Dermis blood vessel endothelial cell (primary cell): ENCODE measurements at places on chromosomes 13 and 19.

DNA sequence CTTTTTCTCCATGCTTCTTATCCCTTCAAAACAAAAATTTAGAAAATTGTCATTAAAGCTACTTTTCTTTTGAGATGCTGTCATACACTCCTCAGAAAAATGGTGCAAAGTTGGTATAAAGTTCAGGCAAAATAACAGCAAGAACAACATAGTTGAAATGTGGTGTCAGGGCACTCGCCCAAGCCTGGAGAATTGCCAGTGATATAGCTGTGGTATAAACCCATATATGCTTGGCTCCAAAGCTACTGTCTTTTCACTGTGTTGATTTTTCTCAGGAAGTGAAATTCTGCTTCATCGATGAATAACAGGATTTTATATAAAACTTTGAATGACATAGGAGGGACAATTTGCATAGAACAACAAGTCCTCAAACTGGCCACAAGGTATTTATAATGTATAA lies 2532.9 kb downstream of the PCDH9 start:
- DNase-seq: peak; percentile 2

DNA sequence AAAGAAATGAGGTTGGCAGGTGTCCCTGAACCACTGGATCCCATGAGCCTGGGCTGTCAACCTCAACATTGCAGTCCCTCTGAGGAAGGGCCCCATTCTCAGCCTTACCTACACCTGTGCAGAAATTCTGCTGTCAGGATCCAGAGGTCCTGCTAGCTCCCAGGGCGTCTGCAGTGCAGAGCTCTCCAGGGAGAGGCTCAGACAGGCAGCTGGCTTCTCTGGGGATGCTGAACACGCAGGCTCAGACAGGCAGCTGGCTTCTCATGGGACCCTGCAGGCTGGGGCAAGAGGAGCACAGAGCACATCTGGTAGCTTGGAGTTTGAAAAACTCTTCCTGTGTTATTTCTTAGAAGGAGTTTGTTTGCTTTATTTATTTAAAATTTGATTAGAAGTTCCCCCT lies 50.9 kb downstream of the TMEM255B start:
- DNase-seq: no peak

DNA sequence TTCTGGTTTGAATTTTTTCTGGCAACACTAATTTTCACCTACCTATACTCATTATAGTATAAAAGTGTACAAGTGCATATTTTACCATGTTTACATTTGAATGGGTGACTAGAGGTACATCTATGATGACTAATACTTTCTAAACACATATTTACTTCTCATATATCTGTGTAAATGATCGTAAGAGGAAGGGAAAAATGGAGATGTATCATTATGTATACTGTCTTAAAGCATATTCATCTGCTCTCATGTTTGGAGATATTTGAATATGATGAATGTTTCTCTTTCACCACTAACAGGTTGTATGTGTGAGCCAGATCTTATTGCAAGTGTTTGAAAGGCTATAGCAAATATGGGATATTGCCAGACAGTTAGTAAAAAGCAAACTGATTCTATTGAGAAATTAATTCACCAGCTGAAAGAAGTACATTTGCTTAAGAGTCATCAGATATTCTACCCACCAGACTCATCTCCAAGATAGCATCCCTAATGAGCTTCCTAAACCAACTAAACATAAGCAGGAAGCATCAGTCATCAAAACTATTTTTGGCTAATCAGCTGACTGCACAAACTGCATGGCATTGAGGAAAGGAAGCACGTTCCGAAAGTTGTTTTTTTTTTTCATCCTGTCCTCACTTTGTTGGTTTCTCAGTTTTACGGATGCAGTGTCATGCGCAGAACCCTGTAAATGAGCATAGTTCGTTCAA lies 738.2 kb downstream of the GPC5 start:
- peak; percentile 19 for DNase-seq

GRCh38 chr19:33263325-33264023 lies 37.8 kb upstream of the SLC7A10 start:
- no peak for DNase-seq

GRCh38 chr13:38002606-38003005 lies 133.0 kb upstream of the TRPC4 start:
- no peak for DNase-seq

- DNase-seq: no peak
These were observed 1628.2 kb upstream of the SLC10A2 start for GRCh38 chr13:104694397-104694796.

DNA sequence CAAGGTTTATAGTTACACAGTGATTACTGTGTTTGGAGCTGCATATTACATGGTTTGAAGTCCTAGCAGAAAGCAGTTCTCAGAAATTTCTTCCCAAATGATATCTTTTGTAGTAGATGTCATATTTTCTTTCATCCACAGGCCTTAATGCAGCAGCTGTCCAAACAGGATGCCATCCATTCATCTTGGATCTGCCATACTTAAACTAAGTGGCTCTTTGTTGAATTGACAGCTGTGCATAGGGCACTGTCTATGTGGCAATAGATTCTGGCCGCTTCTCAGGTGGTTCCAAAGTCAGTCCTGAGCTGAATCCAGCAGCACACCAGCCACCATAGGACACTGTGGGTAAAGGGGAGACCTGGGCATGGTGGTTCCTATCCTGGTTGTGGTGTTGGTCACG lies 41.6 kb upstream of the SPRY2 start:
- DNase-seq: no peak

DNA sequence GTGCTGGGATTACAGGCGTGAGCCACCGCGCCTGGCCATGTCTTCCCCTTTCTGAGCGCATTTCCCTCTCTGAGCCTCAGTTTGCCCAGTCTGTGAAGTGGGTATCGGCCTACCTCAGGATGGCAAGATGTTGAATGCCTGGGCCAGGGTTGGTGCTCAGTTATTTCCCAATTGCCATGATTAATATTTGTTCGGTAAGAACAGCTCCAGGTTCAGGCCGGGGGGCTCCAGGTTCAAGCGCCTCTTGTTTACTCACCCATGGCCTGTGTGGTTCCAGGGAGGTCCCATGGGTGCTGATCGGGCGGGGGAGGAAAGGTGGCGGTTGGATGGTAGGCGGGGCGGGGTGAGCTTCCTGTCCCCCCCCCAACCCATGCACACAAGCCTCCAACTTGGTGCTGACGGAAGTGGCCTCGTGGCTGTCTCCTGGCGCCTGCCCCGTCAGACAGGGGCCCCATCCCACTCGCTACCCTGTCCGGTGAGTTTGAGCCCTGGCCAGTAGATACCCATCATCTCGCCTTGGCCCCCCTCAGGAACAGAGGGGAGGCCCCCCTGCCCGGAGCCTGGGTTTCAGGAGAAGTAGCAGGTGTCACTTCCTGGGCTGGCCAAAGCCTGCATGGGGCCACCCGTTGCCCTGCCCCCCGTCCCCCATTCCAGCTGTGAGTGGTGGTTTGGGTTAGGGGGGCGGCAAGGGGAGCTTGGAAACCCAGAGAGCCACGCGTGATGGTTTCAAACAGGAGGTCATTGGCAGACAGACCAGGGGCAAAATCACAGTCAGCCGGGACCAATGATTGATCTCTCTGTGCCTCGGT lies at the start of gene FCHO1:
Gene FCHO1, plus strand, starts transcription at position 375 of the 809 bp plus-strand sequence. CDS start 3,688 bp downstream, outside the sequence.
- no peak for DNase-seq

DNA sequence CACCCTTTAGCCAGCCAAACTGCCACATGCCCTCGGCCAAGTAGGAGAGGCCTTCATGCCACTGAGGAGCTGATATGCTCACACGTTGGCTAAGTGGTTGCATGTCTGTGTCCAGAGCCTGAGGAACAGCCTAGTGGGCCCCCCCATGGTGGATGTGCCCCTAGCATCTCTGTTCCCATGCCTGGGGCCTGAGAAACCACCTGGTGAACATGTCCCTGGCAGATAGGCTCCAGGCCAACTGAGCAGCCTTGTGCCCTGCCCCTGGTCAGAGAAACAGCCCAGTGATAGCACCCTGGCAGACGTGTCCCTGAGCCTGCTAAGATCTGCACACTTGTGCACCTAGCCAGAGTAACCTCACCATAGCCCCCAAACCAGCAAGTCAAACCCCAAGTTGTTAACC lies 121.8 kb upstream of the WASF3 start:
- DNase-seq: no peak

- DNase-seq: peak; percentile 20
These were observed 742 bp downstream of the NALCN start for GRCh38 chr13:101415358-101416174.

GRCh38 chr13:91704398-91704797 lies 306.0 kb downstream of the GPC5 start:
- DNase-seq: no peak

DNA sequence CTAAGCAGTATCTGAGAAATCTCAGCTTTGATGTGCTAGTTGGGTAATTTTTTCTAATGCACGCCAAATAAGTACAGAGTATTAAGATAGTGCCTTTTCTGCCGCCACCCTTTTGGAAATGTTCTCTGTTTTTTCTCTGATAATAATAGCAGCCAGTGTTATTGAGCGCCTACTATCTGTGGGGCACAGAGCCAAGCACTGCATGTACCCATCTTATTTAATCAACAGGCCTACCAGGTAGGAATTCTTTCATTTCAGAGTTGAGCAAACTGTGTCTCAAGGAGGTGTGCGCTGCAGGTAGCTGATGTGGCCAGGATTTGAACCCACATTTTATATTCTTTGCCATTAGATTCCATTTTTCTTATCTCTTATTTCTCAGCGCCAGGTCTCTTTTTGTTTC lies 1.4 kb downstream of the EPN1 start:
- DNase-seq: peak; percentile 27

DNA sequence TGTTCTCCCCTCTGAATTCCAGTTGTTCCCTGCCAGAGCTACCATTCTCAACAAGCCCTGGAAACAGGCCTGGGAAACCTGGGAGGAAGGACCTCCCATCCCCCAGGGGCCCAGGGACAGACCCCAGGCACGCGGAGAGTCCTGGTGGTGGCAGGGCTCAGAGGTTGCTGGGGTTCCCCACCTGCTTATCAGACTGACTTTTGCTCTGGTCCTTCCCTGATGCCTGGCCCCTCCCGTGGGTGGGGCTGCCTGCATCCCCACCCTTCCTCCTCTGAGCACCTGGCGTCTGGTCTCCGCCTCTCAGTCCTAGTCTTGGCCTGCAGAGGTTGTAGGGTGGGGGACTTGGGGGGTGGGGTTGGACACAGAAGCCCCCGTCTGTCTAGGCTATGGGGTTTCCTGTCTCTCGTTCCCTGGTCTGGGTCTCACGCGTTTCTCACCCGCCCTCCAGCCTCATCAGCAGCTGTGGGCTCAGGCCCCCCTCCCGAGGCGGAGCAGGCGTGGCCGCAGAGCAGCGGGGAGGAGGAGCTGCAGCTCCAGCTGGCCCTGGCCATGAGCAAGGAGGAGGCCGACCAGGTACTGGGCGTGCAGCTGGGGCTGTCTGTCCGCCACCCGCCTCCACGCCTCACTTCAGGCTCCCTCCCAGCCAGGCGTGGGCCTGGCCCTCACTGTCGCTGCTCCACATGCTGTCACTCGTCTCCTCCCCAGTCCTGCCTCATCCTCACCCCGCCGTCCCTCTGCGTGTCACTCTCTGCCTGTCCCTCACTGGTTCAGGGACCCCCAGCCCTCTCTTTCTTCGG lies 13.6 kb downstream of the EPN1 start:
- no peak for DNase-seq

DNA sequence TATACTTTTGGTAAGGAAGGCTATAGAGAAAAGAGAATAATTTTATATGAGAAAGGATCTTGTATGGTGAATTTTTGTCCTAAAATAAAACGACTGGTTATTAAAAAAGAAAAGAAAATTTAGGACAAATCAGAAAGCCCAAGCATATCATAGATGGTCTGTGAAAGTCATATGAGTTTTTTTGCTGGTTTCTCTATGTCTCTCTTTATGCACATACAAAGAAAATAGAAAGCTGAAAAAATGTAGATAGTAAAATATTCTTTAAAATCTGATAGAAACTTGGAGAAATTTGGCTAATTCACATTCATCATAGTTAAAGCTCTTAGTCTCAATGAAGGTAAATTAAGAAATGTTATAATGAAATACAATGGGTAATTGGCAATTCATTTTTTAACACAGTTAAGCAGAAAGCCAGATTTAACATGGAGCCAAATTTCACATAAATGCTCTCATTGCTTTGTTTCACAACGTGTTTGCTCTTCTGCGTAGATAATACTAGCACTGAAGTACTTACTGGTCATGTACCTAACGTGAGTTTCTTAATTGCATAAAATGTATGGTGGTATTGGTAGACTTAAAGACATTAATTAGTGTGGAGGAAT lies 621.5 kb upstream of the ATXN8OS start:
- no peak for DNase-seq

GRCh38 chr13:90706631-90707030 lies 640.9 kb upstream of the MIR17HG start:
- DNase-seq: no peak

GRCh38 chr13:42969565-42970172 lies 22.4 kb downstream of the EPSTI1 start:
- peak; percentile 78 for DNase-seq

DNA sequence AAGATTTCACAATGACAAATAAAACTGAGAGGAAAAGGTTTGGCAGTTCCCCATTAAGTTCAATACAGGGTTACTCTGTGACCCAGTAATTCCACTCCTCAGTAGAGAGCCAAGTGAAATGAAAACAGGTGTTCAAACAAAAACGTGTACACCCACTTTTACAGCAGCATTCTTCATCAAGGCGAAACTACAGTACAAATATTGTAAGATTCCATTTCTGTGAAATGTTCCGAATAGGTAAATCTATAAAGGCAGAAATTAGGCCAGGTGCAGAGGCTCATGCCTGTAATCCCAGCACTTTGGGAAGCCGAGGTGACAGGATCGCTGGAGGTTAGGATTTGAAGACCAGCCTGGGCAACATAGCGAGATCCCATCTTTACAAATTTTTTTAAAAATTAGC lies 8.9 kb upstream of the GDF15 start:
- DNase-seq: no peak

- DNase-seq: no peak
These were observed 23.2 kb downstream of the UPF1 start for GRCh38 chr19:18854982-18855381.

DNA sequence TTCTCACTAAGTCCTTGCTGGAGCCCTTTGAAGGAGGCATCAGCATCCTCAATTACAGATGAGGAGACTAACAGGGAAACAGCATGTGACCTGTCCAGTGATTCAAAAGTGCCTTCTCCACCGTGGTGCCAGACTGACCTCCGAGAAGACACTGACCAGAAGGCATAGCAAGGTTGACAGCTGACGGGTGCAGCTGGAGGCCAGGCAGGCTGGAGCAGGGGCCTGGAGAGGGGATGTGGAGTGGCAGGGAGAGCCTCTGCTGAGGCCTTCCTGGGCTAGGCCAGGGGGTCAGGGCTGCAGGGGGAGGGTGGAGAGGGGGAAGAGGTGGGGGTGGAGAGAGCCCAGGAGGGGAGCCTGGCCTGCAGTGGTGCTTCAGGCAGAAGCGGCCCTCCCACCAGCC lies 66.3 kb downstream of the KCTD15 start:
- no peak for DNase-seq

- DNase-seq: no peak
These were observed 22.5 kb downstream of the ZDHHC20 start for GRCh38 chr13:21436582-21436981.

GRCh38 chr13:78029901-78030300 lies 111.3 kb upstream of the EDNRB start:
- no peak for DNase-seq

GRCh38 chr19:38483016-38483630 lies 49.6 kb downstream of the RYR1 start:
- DNase-seq: no peak
